ENCODE measurements at places on chromosomes 7 and 10.

DNA sequence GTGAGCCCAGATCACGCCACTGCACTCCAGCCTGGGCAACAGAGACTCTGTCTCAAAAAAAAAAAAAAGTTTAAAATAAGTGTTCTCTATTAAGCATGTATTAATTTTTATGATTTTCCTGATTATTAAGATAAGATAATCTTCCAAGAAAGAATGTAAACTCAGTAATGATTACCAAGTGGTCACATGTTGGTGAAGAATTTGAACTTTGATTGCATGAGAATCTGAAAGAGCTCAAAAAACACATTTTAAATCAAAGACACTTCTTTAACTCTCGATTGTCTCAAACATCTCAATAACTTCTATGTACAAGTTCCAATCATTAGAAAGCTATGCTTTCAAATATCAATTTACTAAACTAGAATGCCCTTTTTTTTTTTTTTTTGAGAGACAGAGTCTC is 33.8 kb downstream of the SNX8 start:
- H3K27me3 ChIP-seq: no peaks in the 10 kb centered on the region
- H3K4me1 ChIP-seq: no peaks in the 10 kb centered on the region
- no peak overlapping the region for H3K27ac ChIP-seq
- H3K36me3 ChIP-seq: no peaks in the 10 kb centered on the region
- no peak overlapping the region for H3K4me3 ChIP-seq

- no peaks in the 10 kb centered on the region for H3K27me3 ChIP-seq
- H3K4me3 ChIP-seq: no peak overlapping the region
- H3K36me3 ChIP-seq: peaks cover 8% of the 10 kb centered on the region
- DNase-seq: no peak
- peaks cover 35% of the 10 kb centered on the region for H3K4me1 ChIP-seq
These were observed 151.3 kb upstream of the FZD1 start for GRCh38 chr7:91112902-91113341.

DNA sequence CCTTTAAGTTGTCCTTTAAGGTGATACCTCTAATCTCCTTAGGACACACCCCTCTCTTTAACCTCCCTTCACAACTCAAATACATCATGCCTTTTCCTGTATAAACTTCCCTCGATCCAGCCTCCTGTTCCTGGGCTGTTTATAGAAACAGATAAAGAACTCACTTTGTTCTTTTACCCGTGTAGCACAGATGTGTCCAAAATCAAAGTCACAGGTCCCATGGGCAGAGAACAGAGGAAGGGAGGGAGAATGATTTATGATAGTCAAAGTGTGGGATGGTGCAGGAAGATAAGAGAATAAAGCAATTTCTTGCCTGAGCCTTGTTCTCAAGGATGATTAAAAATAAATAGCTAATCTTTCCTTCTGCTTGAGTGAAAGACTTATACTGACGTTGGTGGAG is 50.3 kb upstream of the CABCOCO1 start:
- H3K36me3 ChIP-seq: no peaks in the 10 kb centered on the region
- no peak for DNase-seq
- no peaks in the 10 kb centered on the region for H3K27me3 ChIP-seq

DNA sequence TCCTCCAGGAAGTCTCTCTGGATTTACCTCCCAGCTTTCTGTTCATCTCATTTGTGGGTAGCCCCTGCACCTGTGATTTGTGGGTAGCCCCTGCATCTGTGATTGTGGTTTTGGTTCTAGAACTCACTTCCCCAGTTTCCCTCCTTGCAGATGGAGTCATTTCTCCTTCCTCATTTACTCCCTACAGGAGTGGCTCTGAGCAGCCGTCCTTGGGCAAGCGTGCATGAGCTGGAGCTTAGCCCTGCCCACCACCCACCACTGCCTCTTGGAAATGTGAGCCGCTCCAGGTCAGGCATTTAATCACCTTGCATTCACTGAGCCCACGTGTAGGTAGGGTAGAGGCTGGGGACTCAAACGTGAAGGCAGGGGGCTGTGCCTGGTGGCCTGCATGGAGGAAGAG is 8.2 kb downstream of the COL26A1 start:
- no peaks in the 10 kb centered on the region for H3K4me1 ChIP-seq
- no peaks in the 10 kb centered on the region for H3K36me3 ChIP-seq
- no peak overlapping the region for H3K27ac ChIP-seq
- H3K27me3 ChIP-seq: no peaks in the 10 kb centered on the region
- DNase-seq: no peak

- no peak for DNase-seq
- H3K27me3 ChIP-seq: no peaks in the 10 kb centered on the region
- no peak overlapping the region for H3K4me3 ChIP-seq
These were observed 99.3 kb upstream of the NFE2L3 start for GRCh38 chr7:26052706-26053105.

DNA sequence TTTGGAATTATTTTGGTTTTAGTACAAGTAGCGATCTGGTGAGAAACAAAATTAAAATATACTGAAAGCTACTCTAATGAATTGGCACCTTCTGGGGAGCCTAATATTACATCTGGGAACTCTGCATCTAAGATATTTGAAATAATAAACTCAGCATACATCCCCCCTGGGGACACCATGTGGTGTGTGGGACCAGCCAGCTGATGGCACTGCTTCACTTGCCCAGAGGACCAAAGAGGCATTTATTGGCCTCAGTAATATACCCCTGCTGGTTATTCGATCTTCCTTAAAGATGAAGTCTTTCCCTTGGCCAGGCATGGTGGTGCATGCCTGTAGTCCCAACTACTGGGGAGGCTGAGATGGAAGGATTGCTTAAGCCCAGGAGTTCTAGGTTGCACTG is 195.1 kb upstream of the AUTS2 start:
- no peaks in the 10 kb centered on the region for H3K4me1 ChIP-seq
- DNase-seq: peak; percentile 66
- H3K4me3 ChIP-seq: no peak overlapping the region
- H3K27me3 ChIP-seq: no peaks in the 10 kb centered on the region
- no peak overlapping the region for H3K27ac ChIP-seq

- no peak overlapping the region for H3K27ac ChIP-seq
- no peaks in the 10 kb centered on the region for H3K27me3 ChIP-seq
- H3K4me1 ChIP-seq: no peaks in the 10 kb centered on the region
- DNase-seq: no peak
These were observed 20.0 kb downstream of the COPG2 start for GRCh38 chr7:130648580-130648979.

- peaks cover 65% of the 10 kb centered on the region for H3K36me3 ChIP-seq
- no peak for DNase-seq
- H3K4me1 ChIP-seq: peaks cover 35% of the 10 kb centered on the region
- H3K27ac ChIP-seq: no peak overlapping the region
- no peaks in the 10 kb centered on the region for H3K27me3 ChIP-seq
These were observed 2.4 kb downstream of the CCT6A start for GRCh38 chr7:56053993-56054392.

- no peak for DNase-seq
- no peaks in the 10 kb centered on the region for H3K4me1 ChIP-seq
- H3K27me3 ChIP-seq: no peaks in the 10 kb centered on the region
These were observed 208.7 kb upstream of the POM121L12 start for GRCh38 chr7:52826515-52827265.

- no peaks in the 10 kb centered on the region for H3K4me1 ChIP-seq
- H3K36me3 ChIP-seq: no peaks in the 10 kb centered on the region
- no peak overlapping the region for H3K4me3 ChIP-seq
- H3K27me3 ChIP-seq: no peaks in the 10 kb centered on the region
- peak; percentile 21 for DNase-seq
- no peak overlapping the region for H3K27ac ChIP-seq
These were observed 48.7 kb downstream of the GPR141 start for GRCh38 chr7:37732253-37732652.

- H3K36me3 ChIP-seq: no peaks in the 10 kb centered on the region
- H3K27ac ChIP-seq: no peak overlapping the region
- no peaks in the 10 kb centered on the region for H3K27me3 ChIP-seq
- no peak for DNase-seq
- H3K4me3 ChIP-seq: no peak overlapping the region
- peaks cover 11% of the 10 kb centered on the region for H3K4me1 ChIP-seq
These were observed 45.8 kb downstream of the PDK4 start for GRCh38 chr7:95550546-95550945.

DNA sequence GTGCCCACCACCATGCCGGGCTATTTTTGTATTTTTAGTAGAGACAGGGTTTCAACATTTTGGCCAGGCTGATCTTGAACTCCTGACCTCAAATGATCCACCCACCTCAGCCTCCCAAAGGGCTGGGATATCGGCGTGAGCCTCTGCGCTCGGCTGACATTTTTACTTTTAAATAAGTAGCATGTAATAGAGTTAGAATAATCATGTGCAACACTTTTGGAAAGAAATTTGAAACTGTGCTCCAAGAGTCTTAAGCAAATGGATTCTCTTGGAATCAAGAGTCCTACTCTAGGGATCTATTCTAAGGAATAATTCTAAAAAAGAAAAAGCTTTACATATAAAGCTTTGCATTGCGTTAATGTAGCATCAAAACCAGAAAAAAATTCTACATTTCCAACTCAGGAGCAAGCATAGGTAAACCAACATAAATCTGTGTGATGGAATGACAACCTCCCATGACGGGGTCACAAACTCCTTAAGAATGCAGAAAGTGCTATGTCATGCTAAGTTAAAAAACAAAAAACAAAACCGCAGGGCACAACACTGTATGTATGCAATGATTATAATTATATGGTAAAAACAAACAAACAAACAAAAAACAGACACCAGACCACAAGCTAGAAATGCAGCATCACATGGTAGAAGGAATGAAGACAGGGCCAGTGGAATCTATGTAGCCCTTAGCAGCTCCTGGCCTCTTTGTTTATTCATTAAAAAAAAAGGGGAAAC is 98.7 kb downstream of the RNF216 start:
- no peaks in the 10 kb centered on the region for H3K27me3 ChIP-seq
- no peak overlapping the region for H3K27ac ChIP-seq
- peaks cover 10% of the 10 kb centered on the region for H3K36me3 ChIP-seq
- no peaks in the 10 kb centered on the region for H3K4me1 ChIP-seq
- no peak overlapping the region for H3K4me3 ChIP-seq

- H3K27me3 ChIP-seq: peaks cover 8% of the 10 kb centered on the region
- no peaks in the 10 kb centered on the region for H3K36me3 ChIP-seq
- no peaks in the 10 kb centered on the region for H3K4me1 ChIP-seq
- DNase-seq: no peak
- no peak overlapping the region for H3K4me3 ChIP-seq
- H3K27ac ChIP-seq: no peak overlapping the region
These were observed 136.9 kb upstream of the CDK6 start for GRCh38 chr7:92973293-92973731.

- no peaks in the 10 kb centered on the region for H3K36me3 ChIP-seq
- no peak overlapping the region for H3K27ac ChIP-seq
- no peak overlapping the region for H3K4me3 ChIP-seq
- H3K27me3 ChIP-seq: peaks cover 95% of the 10 kb centered on the region
- DNase-seq: no peak
These were observed 79.5 kb downstream of the PAX2 start for GRCh38 chr10:100824886-100825285.

- H3K36me3 ChIP-seq: no peaks in the 10 kb centered on the region
- H3K4me1 ChIP-seq: peaks cover 6% of the 10 kb centered on the region
- H3K27me3 ChIP-seq: peaks cover 18% of the 10 kb centered on the region
- H3K27ac ChIP-seq: no peak overlapping the region
These were observed 4.6 kb downstream of the TLL2 start for GRCh38 chr10:96509017-96509641.

DNA sequence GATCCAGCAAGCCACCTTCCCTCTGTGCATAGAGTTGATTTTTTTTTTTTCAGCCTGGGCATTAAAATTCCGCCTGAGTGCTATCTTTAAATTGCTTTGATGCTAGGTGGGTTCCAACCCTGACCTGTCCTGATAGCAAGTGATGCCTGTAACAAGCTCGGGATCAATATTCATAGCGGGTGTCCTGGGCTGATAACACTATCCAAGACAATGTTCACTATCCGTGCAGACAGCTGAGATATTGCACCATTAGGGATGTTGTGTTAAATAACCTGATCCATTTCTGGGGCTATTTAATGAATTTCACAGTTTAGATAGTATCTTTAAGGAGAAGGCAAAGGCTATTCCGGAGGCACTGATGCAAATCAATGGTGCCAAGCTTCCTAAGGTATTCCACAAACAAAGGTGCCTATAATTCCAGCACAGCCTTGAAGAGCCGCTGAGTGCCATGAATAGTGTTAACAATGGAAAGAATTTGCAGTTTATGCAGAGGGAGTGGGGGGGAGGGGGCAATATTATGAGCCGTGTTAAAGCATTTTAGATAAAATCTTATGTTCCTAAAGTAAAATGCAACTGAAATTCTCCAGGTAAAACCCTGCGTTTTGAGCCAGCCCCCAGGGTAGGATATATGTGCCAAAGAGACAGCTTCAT is 4.2 kb upstream of the NKX1-2 start:
- H3K4me1 ChIP-seq: peaks cover 8% of the 10 kb centered on the region
- DNase-seq: no peak
- no peak overlapping the region for H3K4me3 ChIP-seq
- no peak overlapping the region for H3K27ac ChIP-seq

All from A673 (cell line).